ENCODE measurements at places on chromosomes 6 and 20. TPM values are rescaled to one million over a fixed set of nuclear protein-coding genes. Genes with fewer than 3 reads are reported as not detected.

GRCh38 chr6:167826896-167827582 lies at the start of gene AFDN:
Gene AFDN (plus strand): TSS chr6:167826911. CDS start chr6:167827133, 222 bp downstream.
- DNase-seq: no peak

GRCh38 chr6:2739335-2739734 lies 11.4 kb downstream of the MYLK4 start:
- DNase-seq: peak; percentile 90

DNA sequence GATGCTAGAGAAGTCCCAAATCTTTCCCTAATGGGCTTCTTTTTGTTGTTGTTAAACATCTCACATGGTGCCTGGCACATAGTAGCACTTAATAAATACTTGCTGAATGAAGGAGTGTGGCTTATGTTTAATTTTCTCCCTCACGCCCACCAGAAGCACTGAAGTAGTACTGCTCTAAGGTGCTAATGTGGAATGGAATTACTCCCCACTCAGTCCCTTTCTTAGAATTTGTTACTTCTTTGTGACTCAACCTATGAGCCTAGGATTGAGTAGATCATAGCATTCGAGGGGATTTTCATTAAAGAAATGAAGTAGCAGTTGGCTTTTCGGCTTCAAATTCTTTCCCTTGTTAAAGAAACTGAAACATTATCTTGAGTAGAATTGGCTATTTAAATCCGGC lies 192.8 kb downstream of the CLIC5 start:
- DNase-seq: no peak

Gene PSORS1C2
- total RNA-seq: not detected
